Muscle of back (tissue), 13 donors: ENCODE measurements at places on chromosomes 1 and 21. TPM values are rescaled to one million over a fixed set of nuclear protein-coding genes. Genes with fewer than 3 reads are reported as not detected.

The TNFRSF8 gene
- polyA plus RNA-seq: 0.13 TPM

The AMY2B gene
- 5.3 TPM for polyA plus RNA-seq

The S1PR1 gene
- polyA plus RNA-seq: 10.5 TPM

The AHCTF1 gene
- polyA plus RNA-seq: 28.0 TPM

The NTNG1 gene
- polyA plus RNA-seq: 6.4 TPM

The LCK gene
- 2.6 TPM for polyA plus RNA-seq

The BRINP3 gene
- polyA plus RNA-seq: 0.20 TPM

The PLCH2 gene
- 0.48 TPM for polyA plus RNA-seq

The CA14 gene
- polyA plus RNA-seq: 3.1 TPM

The GRIK3 gene
- 0.74 TPM for polyA plus RNA-seq

The YOD1 gene
- 7.1 TPM for polyA plus RNA-seq
